ENCODE measurements at places on chromosomes 5 and 9. TPM values are rescaled to one million over a fixed set of nuclear protein-coding genes. Genes with fewer than 3 reads are reported as not detected.

The F2R gene
- 35.1 TPM for total RNA-seq

The ERAP2 gene
- 2.1 TPM for total RNA-seq

The PCDHGB7 gene
- 26.6 TPM for total RNA-seq

The TAS2R1 gene
- not detected for total RNA-seq

The NUTM2F gene
- not detected for total RNA-seq

The TGFBI gene
- total RNA-seq: 191 TPM

The C5orf58 gene
- total RNA-seq: not detected

The DBH gene
- total RNA-seq: 0.11 TPM

The SV2C gene
- 3.1 TPM for total RNA-seq

The PCDHA1 gene
- 0.71 TPM for total RNA-seq

The SPATA31D4 gene
- not detected for total RNA-seq

The C5orf52 gene
- not detected for total RNA-seq

The CSF1R gene
- 22.4 TPM for total RNA-seq

The CDKN2B-AS1 gene
- total RNA-seq: 0.77 TPM

The BNC2 gene
- 24.6 TPM for total RNA-seq

The CNTNAP3 gene
- total RNA-seq: 34.9 TPM

The PPP2R2B gene
- 32.9 TPM for total RNA-seq

The SLC44A1 gene
- 37.4 TPM for total RNA-seq

The TCERG1 gene
- total RNA-seq: 138 TPM
